ENCODE measurements at places on chromosomes 5 and 9. TPM values are rescaled to one million over a fixed set of nuclear protein-coding genes. Genes with fewer than 3 reads are reported as not detected.

Gene TLX3
- total RNA-seq, result not detected

Gene CAVIN4
- total RNA-seq, result 0.61 TPM

Gene AK8
- total RNA-seq, result 1.6 TPM

DNA sequence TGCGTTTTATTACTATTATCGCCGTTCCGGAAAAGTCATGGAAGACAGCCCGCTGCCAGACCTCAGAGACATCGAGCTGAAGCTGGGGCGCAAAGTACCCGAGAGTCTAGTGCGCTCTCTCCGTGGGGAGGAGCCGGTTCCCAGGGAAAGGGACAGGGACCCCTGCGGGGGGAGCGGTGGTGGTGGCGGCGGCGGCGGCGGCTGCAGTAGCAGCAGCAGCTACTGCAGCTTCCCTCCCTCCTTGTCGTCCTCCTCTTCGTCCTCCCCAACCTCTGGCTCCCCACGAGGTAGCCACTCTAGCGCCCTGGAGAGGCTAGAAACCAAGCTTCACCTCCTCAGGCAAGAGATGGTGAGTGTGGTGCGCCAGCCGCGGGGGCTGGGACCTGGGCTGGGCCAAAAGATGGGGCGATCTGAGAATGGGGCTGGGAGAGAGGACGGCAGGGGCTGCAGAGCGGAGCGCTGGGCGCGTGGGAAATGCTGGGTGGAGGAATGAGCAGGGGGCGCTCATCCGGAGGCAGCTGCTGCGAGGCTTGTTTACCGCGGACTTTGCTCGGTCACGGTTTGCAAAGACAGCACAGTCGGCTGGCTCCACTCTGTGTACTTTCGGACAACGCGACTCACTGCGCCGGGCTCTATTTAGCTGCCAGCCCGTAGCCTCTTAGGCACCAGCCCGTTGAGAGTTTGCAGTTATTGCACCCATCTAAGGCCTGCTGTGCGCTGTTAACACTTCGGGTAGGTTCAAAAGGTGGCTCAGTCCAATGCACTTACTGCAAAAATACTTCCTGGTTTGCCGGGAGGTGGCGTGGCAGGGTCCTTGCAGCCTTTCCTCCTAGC lies 1.1 kb downstream of the LURAP1L start:
- peak overlapping the region; percentile 89 for H3K27ac ChIP-seq
- peak; percentile 86 for DNase-seq
- H3K4me3 ChIP-seq, result peak overlapping the region; percentile 65
- H3K27me3 ChIP-seq, result no peaks in the 10 kb centered on the region

DNA sequence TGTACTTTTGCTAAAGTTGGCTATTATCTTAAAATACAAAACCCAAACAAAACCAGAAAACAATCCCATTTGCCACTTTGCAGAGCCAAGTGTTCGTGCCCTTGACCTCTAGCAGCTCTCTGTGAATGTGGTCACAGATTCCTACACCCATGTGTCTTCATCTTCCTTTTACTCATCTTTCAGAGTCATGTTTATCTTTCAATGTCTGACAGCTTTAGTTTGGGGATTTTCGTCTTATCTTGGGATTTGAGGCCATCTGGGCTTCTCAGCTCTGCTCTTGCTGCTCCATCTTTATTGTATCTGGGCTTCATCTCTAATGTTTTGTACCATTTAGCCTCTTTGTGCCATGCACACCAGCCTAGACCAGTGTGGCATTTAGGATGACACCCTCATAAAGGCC lies 81.0 kb downstream of the DAPK1 start:
- no peak overlapping the region for H3K27ac ChIP-seq

DNA sequence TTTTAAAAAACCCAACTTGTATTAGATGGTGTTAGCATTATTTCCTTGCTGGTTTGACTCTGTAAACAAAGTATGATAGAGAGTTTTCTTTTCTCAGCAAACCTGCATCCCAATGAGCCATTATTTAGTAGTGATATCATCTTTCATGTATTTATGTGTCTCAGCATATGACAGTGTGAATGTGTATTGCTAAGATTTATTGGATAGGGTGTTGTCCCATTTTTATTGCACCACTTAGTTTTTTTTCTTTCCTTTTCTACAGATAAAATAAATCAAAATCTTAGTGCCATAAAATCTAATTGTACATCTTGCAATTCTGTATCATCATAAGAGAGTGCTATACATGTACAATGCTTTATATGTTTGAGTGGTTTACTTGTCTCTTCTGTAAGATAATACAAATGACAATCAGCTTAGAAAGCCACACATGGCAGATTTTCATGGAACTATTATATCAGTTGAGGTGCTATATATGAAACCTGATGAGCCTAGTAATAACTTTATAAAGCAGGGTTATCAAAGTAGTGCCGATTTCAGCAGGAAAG lies 149.2 kb upstream of the CYLC2 start:
- H3K4me3 ChIP-seq, result no peak overlapping the region
- H3K27ac ChIP-seq, result no peak overlapping the region
- no peaks in the 10 kb centered on the region for H3K4me1 ChIP-seq
- no peaks in the 10 kb centered on the region for H3K27me3 ChIP-seq
- no peaks in the 10 kb centered on the region for H3K36me3 ChIP-seq

Gene FOXD4L3
- 0.33 TPM for total RNA-seq

DNA sequence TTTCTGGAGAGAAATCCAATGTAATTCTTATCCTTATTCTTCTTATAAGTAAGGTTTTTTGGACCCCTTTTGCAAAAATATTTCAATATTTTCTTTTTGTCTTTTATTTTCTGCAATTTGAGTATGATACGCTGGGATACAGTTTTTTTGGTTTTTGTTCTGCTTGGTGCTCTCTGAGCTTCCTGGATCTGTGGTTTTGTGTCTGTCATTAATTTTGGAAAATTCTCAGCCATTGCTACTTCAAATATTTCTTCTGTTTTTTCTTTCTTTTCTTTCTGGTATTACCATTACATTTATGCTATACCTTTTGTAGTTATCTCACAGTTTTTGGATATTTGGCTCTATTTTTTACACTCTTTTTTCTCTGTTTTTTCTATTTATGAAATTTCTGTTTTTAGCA lies 50.1 kb downstream of the ZNF618 start:
- no peak for DNase-seq
- no peaks in the 10 kb centered on the region for H3K36me3 ChIP-seq
- H3K27ac ChIP-seq, result no peak overlapping the region
- H3K4me1 ChIP-seq, result peaks cover 11% of the 10 kb centered on the region
